Stimulated activated CD4-positive, alpha-beta T cell treated with anti-CD3 and anti-CD28 coated beads, Interleukin-15, amount 100 ng/mL, for 1 hour (primary cell): ENCODE measurements at places on chromosomes 3 and 15.

DNA sequence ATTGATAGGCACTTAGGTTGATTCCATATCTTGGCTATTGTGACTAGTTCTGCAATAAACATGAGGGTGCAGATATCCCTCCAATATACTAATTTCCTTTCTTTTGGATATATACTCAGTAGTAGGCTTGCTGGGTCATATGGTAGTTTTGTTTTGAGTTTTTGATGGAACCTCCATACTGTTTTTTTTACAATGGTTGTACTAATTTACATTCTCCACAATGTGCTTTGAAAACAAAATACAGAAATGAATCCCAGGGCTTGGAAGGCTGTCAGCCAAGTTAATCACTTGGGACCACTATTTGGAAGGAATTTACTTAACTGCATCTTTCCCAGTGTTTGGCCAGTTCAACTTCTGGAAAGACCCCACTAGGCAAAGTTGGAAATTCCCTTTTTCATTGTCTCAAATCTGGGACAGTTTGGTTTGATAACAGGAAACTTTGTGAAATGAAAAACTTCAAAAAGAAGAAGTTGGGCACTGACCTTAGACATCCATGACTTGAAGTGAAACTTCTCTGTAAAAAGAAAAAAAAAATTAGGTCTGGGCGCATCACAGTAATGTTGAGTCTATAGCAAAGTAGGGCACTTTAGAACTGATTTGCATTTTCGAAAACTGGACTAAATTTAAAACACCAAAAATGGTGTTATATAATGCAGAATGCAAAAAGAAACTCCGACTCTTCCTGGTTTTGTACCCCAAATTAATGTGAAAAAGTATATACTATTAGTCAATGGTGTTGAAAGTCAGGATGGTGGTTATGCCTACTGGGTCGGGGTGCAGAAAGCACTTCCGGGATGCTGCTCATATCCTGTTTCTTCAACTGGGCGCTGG is 6.0 kb downstream of the CTSH start:
- no peak for DNase-seq

DNA sequence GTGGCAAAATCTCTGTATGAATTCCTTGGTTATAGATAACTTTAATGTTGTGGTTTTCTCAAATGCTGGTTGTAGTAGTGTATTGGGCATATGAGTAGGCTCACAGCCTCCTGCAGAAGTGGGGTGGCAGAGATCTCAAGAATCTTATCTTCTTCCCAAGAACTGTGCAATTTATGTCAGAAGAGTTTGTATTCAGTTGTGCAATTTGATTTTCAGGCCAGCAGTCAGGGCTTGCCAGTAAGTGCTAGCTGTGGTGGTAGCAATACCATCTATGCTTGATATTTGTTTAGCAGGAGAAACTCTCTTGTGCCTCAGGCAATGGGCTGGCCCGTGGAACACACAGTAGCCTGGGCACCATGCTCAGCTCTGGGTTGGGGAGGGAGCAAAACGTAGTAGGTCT is 58.4 kb upstream of the GOLIM4 start:
- no peak for DNase-seq

DNA sequence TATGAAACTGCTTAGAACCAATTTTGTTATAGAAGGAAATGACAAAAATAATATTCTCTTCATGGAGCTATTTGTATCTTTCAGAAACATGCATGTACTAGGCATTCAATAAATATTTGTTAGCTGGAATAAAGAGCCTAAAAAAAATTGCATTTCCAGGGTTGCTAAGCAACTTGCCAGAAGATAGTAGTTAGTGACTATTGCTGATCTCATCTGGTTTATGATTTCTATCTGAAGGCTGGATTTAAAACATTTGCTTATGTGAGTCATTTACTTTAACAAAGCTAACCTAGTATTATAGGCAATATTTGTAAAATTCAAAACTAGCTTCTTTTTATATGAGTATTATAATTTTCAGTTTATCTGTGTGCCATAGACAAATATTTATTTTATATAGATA is 78.3 kb downstream of the NAALADL2 start:
- no peak for DNase-seq

GRCh38 chr15:77877869-77878577 is 199.5 kb downstream of the TBC1D2B start:
- DNase-seq, result no peak

DNA sequence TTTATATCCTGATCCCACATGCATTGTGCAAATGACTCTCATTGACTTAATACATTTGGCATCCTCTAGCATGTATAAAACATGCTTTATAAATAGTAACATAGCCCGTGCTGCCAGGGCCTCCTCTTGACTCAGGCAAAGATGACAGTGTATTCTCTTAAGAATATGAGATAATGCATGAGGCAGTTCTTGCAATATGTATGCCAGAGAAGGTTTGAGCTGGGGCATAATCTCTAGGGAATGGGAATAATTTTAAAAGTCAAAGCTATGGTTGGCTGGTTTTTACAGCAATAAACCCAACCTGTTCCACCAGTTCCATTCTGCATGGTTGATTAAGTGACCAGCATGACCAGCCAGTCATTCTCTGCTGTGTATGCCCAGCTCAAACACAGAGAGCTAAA is 179.0 kb upstream of the PFN2 start:
- DNase-seq, result no peak

DNA sequence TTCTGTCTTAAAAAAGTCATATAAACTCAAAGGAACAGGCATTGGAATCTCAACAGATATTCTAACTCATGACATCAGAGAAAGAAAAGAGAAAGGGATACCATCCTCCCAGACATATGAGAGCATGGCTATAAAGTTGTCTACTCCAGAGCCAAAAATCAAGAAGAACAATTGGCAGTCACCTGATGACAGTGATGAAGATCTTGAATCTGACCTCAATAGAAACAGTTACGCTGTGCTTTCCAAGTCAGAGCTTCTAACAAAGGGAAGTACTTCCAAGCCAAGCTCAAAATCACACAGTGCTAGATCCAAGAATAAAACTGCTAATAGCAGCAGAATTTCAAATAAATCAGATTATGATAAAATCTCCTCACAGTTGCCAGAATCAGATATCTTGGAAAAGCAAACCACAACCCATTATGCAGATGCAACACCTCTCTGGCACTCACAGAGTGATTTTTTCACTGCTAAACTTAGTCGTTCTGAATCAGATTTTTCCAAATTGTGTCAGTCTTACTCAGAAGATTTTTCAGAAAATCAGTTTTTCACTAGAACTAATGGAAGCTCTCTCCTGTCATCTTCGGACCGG is 35.9 kb downstream of the UNC13C start:
- no peak for DNase-seq

GRCh38 chr3:110493438-110494092 is 578.1 kb upstream of the NECTIN3 start:
- no peak for DNase-seq

- no peak for DNase-seq
Measured at GRCh38 chr3:159126261-159127020, 324.6 kb downstream of the MFSD1 start.

GRCh38 chr3:154121701-154122551 is 736 bp downstream of the ARHGEF26 start:
- no peak for DNase-seq

DNA sequence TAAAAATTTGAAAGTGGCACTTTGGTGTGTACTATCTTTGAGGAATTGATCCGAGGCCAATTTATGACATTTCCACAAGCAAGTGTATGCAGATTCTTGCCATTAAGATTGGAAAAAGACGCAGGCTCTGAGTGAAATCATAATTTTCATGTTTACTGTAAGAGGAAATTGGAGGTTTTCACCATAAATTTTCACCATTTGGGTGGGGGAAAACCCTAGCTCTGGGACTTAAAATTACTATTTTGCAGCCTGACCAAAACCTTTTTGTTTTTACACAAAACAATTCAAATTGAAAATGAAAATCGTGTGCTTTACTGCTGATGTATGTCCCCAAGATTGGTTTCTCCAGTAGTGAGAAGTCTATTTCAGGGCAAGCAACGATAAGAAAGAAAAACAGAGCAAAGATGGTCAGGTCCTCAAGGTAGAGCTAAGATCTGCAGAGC is 282.6 kb downstream of the FOXP1 start:
- no peak for DNase-seq

GRCh38 chr3:125645616-125646015 is 50.3 kb upstream of the OSBPL11 start:
- no peak for DNase-seq

DNA sequence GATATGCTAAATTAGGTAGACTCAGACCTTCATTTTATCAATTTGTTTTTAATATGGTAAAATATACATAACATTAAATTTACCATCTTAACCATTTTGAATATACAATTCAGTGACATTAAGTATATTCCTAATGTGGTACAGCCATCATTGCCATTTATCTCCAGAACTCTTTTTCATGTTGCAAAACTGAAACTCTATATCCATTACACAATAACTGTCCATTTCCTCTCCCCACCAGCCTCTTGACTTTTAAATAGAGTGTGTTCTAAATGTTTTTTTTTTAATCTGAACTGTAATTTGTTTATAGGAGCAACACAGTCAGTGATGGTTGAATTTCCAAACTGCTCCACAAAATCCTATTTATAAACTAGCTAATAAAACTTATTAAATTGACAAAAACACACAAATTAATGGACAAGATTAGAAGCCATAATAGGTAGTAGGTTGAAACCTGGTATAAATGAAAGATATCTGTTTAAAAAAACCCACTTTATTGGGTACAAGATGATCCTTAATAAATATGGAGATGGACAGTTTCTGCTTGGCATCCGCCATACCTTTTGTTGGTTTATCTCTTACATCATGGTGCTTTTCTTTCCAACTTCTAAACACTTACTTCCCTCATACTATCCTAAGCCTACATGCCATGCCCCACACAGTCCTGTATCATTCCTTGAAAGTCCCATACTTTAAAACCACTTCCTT is 142.4 kb downstream of the ZPLD1 start:
- no peak for DNase-seq

DNA sequence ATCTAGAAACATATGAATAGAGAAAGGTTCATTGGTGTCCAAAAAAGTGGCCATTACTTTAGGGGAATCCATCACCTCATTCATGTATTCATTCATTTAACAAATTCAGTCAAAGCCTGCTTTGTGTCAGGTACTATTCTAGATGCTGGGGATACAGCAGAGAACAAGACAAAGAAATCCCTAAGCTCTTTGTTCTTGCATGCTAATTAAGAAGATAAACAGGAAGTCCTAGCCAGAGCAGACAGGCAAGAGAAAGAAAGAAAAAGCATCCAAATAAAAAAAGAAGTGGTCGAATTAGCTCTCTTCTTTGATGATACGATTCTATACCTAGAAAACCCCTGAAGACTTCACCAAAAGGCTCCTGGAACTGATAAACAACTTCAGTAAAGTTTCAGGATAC is 12.4 kb upstream of the ZMAT3 start:
- DNase-seq, result no peak

GRCh38 chr3:96814651-96815567 is 515 bp downstream of the EPHA6 start:
- DNase-seq, result no peak

DNA sequence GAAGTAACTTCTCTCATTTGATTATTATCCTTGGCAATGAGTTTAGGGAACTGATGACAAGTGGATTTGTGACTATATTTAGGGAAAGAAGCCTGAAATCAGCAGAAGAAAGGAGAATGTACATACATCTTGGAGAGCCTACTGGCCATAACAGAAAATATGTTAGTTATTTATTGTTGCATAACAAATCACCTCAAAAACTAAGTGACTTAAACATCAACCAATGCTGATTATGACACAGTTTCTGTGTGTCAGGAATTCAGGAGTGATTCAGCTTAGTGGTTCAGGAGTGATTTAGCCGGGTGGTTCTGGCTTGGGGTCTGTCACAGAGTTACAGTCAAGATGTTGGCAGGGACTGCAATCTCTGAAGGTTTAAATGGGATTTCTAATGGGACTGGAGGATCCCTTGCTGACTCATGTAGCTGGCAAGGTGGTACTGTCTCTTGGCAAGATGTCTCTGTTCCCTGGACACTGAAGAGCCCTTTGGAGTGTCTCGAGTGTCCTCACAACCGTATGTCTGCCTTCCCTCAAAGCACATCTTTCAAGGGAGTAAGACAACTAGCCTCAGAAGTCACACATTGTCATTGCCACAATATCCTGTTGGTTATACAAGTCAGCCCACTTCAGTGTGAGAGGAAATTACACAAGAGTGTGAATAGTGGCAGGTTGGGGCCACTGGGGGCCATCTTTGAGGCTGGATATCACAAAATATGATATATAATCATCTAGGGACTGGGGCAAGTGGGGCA is 248.9 kb downstream of the SV2B start:
- no peak for DNase-seq

DNA sequence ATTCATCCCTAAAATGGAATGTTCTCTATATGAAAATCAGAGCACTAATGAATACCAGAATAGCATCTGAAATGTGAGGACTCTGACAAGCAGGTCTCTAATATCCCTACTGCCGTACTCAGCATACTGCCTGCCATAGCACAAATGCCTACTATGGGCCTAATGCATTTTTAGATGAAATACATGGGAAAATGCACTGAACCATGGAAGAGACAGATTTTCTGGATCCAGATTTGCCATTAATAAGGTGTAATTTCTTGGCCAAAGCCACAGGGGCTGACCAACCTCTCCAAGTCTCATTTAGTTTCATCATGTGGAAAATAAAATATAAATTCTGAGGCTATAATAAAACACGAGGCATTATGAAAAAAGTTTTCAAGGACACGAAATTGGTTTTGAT is 123.8 kb downstream of the CBLB start:
- no peak for DNase-seq

GRCh38 chr15:59222906-59223550 is 16.4 kb downstream of the LDHAL6B start:
- DNase-seq, result no peak
